ENCODE measurements at places on chromosomes 2 and 18.

GRCh38 chr2:85175369-85176299 is 42.4 kb downstream of the TCF7L1 start:
- DNase-seq = peak; percentile 61

- DNase-seq = no peak
Observed at GRCh38 chr2:214995926-214996670, 142.3 kb downstream of the ABCA12 start.

- DNase-seq = no peak
Observed at GRCh38 chr2:46227022-46227421, 70.2 kb upstream of the EPAS1 start.

GRCh38 chr2:119441376-119442225 is 9.9 kb downstream of the TMEM37 start:
- DNase-seq = no peak

GRCh38 chr18:8960740-8961657 is 141.5 kb upstream of the NDUFV2 start:
- DNase-seq = peak; percentile 74
